ENCODE measurements at places on chromosomes 16 and 17. TPM values are rescaled to one million over a fixed set of nuclear protein-coding genes. Genes with fewer than 3 reads are reported as not detected.

Gene KREMEN2
- total RNA-seq, result not detected

Gene ATAD5
- 6.6 TPM for total RNA-seq

Gene HOXB4
- total RNA-seq, result 3.2 TPM

DNA sequence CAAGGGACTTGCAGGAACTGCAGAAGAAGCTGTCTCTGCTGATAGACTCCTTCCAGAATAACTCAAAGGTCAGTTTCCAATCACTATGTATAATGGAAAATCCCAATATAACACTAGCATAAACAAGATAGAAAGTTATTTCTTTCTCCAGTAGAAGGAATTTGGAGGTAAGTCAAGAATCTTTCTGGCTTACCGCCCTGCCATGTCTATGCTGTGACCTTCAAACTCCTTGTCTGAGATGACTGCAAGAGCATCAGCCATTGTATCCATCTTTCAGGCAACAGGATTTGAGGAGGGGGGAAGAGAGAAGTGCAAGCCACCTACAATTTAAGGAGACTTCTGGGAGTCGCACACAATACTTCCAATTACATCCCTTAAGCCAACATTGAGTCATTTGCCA, 2.7 kb downstream of the LDAF1 start:
- no peak for DNase-seq

DNA sequence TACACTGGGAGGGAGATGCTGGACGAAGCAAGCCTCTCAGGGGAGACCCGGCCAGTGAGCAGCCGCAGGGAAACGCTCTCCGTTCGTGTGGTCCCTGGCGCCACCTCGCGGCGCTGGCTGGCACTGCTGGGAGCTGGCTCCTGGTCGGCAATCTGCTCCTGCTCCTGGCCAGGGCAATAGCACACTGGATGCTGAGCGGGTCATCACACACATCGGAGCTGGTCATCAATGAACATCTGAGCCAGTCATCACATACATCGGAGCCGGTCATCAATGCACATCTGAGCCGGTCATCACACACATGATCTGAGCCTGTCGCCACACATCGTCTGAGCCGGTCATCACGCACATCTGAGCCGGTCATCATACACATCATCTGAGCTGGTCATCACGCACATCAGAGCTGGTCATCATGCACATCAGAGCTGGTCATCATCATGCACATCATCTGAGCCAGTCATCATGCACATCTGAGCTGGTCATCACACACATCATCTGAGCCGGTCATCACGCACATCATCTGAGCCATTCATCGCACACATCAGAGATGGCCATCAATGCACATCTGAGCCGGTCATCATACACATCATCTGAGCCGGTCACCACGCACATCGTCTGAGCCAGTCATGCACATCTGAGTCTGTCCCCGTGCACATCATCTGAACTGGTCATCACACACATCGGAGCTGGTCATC, 217.3 kb downstream of the RBFOX3 start:
- peak; percentile 84 for DNase-seq

- DNase-seq, result peak; percentile 28
Measured at GRCh38 chr17:630801-631200, 83.8 kb downstream of the VPS53 start.

DNA sequence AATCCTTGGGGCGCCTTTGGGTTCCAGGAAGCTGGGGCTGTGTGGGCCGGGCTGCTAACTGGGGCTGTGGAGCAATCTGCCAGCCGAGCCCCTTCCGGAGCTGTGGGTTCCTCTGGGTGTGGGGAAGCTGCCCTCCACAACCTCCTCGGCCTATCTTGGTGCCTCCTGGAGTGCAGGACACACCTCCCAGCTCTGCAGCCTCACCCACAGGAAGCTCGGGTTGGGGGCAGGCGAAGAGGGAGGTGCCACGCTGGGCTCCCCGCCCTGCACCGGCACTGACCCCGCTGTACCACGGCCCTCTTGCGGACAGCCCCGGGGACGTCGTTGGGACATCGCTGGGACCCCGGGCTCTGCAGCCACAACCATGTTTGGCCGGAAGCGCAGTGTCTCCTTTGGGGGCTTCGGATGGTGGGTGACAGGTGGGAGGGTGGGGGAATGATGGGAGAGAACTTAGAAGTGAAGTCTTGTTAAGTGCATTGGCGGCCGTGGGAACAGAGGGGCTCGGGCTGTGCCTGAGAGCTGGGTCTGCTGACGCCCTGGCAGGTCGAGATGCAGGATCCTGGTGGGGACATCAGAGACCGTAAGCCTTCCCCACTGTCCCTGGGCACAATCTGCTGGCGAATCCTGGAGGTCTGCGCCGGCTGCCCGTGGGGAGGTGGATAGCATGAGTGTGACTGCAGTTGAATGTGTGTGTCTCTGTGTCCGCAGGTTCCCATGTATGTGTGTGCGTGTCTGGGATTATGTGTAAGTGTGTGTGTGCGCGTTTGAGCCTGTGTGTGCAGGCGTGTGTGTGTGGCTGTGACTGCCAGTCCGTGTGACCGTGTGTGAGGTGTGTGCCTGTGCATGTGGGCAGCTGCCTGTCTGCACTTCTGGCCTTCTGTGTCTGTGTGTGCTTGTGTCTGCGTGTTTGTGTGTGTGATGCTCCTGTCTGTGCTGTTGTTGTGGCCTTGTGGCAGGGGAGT, at the start of gene RAP1GAP2:
RAP1GAP2 (plus strand) TSS at position 275 of the 962 bp plus-strand sequence; CDS start at position 365, 90 bp downstream.
- no peak for DNase-seq

DNA sequence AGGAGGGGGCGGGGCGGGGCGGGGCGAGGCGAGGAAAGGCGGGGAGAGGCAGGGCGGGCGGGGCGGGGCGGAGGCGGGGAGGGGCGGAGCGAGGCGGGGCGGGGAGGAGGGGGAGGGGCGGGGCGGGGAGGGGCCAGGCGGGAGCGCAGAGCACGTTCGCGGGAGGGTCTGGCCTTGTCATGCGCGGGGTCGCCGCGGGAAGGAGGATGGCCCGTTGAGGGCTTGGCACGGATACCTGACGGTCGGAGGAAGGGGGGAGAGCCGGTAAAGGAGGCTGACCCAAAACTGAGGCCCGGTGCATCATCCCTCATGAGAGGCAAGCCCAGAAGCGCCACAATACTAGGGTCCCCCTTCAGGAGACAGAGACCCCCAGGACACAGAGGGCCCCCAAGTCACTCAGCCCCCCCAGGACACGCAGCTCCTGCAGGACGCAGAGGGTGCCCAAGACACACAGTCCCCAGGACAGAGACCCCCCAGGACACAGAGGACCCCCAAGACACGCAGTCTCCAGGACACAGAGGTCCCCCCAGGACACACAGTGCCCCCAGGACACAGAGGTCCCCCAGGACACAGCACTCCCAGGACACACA, 593 bp upstream of the WDR45B start:
- DNase-seq, result no peak
